ENCODE measurements at places on chromosomes 11 and 22.

DNA sequence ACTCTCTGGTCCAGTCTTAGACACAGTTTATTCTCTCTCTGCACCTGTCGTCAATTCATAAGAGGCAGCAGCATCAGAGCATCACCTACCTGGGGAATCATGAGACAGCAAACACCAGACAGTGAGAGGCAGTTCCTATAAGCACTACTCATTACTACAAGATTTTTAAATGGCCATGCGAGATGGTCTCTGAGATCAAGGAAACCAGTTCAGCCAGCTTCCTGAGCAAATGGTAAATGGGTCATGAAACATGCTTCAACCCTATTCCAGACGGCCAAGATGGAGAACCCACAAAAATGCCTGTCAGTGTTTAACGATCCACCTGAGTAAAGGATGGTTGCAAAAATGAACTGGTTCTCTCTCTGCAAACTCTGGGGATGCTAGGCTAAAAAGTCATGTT, 52.9 kb downstream of the SYTL2 start:
- no peak for DNase-seq

- DNase-seq, result no peak
Observed at GRCh38 chr22:47808886-47809620, 1046.6 kb downstream of the TBC1D22A start.

- no peak for DNase-seq
Observed at GRCh38 chr11:47394050-47394321, 14.4 kb upstream of the SLC39A13 start.

GRCh38 chr11:96151501-96151900, 191.5 kb downstream of the MAML2 start:
- no peak for DNase-seq

GRCh38 chr11:92656783-92657182, 312.7 kb upstream of the MTNR1B start:
- no peak for DNase-seq

DNA sequence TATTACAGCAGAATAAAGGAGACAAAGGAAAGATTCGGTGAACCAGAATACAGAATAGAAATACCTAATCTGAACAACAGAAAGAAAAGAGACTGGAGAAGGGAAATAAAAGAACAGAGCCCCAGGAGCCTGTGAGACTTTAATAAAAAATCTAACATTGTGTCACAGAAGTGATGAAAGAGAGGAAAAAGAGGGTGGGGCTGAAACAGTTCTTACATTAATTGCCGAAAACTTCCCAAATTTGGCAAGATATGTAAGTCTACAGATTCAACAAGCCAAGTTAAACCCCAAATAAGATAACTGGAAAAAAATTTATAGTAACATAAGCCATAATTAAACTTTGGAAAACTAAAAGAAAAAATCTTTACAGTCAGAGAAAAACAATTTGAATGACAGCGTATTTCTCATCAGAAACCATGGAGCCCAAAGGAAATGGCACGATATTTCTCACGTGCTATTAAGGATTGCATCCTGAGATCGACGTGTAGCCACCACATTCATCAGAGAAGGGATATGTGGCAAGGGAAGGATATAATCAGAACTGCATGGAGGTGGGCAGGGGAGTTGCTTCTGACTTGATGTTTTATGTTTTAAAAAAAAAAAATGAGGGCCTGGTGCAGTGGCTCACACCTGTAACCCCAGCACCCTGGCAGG, 73.9 kb downstream of the SGSM3 start:
- DNase-seq, result no peak

DNA sequence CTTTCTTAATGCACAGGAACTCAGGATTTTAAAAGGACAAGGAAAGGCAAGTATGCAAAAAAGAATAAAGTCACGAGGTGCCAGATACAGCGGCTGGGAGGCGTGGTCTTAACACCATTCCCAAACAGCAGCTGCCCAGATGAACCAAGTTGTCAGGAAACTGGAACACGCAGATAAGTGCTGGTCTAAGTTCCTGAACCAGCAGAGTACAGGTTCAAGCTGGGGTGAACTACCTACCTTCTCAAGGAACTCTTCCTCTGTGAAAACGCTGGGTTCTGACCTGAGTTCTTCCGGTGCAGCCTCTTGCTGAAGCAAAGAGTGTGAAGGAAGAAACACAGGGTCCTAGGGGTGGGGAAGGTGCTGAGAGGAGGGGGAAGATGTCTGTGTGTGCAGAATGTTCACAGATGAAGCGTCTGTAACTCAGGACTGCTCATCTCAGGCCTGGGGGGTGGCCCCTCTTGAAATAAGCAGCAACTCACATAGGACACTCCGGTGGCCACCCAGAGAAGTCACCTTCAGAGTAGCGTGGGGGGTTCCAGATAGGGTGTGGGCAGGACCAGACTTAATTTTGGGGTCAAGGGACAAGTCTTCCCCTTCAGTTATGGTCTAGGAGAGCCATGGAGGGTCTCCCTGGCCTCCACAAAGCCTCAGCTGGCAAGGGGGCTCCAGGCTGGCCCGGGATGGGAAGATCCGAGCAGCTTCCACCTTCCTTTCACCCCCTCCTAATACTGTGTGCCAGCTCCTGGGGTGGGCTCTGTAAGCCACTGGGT, 3.2 kb downstream of the TPST2 start:
- no peak for DNase-seq

DNA sequence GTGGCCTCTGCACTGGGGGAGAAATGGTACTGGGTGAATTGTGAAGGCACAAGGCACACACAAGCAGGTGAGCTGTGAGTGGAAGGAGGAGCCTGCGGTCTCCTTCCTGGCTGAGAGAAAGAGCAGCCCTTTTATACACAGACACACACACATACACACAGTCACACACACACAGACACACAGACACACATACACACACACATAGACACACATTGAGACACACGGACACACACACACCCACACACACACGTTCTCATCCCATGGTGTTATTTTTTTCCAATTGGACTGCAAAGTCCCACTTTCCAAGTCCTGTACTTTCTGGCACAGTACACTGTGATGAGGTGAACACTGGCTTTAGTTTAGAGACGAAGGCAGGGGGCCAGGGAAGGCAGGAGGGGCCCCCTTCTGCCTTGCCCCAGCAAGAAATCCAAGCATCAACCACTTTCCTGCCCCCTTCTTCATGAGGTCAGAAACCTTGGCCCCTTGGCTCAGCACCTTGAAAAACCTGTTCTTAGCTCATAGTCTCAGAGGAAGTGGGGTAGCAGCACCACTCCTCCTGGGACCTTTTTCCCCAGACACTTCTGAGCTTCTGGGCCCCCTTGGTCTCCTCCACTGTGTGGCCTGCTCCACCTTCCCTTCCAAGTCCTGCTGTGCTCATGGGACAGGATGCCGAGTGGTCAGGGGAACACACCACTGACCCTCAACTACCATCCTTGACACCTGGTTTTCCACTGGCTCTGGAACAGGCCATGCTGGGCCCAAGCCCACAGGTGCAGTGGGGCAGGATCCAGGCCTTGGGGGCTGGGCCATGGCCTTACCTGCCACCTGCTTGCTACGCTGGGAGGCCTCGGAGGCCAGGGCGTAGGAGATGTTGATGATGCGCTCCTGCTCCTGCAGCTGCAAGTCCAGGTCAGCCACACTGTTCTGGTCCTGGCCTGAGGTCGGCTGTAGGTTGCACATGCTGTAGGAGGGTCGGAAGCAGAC, 43.8 kb downstream of the C11orf58 start:
- DNase-seq, result peak; percentile 42

DNA sequence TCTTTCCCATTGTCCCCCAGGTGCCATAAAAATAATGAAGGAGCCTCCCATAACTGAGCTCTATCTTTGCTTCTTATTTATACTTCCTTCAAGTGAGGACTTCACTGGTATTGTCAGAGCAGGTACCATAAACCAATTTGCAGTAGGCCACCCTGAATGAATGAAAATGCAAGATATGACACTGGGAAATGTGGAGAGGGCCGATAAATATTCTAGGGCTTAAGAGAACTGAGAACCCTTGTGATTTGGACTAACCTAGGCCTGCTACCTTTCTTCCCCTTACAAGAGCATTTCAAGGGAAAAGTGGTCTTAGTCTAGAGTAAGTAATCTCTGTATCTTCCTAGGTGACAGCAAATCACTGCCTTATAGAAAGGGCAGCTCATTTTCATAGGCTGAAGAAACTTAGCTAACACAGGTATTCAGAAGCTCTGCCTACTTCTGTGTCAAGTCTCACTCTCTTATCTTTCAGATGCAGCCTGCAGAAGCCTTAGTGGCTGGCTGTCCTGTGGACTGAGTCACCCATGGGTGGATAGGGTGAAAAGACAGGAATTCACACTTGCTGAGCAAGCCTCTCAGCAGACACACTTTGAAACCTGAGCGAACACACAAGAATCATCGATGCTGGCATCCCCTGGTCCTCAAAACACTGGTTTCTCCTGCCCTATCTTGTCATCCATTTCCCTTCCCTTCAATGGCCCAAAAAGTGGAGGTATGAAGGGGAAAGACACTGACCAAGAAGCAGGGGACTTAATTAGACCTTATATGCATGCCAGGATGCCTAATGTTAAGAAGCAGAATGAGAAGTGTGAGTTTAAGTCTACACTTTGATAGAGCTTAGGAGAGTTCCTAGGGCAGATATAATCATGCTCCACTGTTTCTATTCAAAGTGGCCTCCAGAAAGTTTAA, 15.2 kb downstream of the NRIP3 start:
- DNase-seq, result no peak

- DNase-seq, result no peak
Observed at GRCh38 chr11:109933126-109933525, 160.1 kb upstream of the ZC3H12C start.

GRCh38 chr11:82184966-82185365, 548.7 kb downstream of the FAM181B start:
- no peak for DNase-seq

GRCh38 chr11:43545610-43546009, 134.9 kb upstream of the HSD17B12 start:
- no peak for DNase-seq

DNA sequence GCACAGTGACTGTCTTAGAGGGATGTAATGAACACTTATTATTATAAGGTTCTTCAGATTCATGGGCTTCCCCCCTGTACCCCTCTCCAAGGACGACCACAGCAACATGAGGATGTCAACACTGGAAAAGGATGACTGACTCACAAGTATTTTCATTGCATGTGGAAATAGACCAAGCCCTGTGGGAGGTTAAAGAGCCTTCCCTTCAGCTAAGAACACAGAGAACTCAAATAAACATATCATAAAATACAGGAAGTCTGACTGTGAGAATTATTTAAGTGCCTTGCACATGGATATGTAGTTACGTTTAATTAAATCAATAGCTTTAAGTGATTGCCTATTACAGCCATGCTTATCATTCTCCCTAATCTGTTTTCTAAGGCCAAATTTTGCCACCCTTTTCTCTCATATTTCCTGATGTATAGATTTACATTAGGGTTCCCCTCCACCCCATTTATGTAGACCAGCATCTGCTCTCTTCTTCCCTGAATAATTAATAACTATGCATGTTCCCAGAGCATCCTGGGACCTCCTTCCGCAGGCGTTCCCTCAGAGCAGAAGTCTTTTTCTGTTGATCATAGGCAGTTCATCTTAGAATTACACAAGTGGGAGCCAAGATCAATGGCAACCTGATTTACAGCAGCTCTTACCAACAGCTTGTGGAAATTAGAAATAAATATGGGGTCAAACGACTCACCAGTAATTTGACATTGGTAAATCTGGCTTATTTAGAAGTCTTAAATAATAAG, 226.9 kb downstream of the OPCML start:
- no peak for DNase-seq

DNA sequence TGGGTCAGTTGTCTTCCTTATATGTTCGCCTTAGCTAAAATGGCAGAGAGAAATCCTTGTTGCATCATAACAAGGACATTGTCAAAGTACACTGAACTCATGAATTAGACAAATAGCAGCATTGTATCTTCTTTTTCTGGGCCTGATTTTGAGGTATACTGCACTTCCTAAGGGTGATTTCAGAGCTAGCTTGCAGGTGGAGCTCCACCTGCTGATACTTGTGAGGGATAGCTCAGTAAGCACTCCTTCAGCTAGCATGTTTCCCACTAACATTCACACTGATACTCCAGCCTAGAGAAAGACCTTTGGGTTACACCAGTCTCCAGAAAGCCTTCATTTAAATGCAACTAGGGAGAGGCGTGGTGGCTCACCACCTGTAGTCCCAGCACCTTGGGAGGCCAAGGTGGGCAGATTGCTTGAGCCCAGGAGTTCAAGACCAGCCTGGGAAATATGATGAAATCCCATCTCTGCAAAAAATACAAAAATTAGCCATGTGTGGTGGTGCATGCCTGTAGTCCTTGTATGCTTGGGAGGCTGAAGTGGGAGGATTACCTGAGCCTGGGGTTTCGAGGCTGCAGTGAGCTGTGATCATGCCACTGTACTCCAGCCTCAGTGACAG, 29.8 kb downstream of the JAM3 start:
- no peak for DNase-seq

DNA sequence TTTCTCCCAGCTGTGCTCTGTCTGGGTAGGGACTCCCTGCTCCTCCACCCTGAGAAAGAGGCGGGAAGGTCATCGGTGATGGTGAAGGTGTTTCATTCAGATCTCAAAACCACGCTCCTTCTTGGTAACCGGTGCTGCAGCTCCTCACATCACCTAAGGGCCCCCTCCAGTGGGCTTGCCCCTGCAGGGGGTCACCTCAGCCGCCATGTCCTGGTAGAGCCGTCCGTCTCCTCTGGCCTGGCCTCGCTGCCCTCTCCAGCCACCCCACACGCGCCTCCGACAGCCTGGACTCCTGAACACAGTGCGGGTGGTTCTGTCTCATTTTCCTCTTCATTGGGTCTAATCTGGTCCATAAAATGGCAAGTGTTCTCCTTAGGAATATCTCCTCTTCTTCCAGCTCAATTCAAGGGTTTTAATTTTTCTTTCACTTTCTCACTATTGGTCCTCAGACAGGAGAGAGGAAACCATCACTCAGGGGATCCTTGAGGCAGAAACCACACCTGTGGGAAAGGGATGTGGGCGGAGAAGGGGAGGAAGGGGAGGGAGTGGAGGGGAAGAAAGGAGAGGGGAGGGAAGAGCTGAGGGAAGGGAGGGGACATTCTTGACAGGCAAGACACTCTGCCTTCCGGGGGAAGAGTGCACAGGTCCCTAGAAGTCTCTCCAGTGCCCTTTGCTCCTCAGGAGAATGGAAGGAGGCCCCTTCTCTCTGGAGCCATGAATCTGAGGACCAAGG, 1338.4 kb downstream of the TBC1D22A start:
- no peak for DNase-seq

DNA sequence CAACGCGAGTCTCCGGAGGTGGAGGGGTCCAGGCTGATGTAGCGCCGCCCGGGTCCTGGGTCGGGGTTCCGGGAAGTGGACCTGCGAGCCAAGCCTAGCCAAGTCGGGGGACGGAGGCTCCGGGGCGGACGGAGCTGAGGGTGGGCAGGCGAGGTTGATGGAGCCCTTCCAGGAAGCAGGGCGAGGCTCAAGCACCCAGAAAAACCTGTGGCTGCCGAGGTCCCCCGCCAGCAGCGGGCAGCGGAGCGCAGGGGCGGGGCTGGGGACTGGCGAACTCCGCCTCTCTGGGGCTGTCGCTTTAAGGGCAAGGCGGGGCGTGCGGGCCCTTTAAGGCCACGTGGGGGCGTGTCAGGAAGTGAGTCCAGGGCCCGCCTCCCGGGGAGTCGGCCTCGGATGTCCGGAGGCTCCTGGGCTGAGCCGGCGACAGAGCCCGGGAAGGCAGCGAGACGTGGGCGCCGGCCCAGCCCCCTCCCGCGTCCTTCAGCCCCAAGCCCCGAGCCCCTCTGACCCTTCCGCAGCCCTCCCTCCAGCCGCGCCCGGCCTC, at the start of gene SLC35C1:
Gene SLC35C1 (plus strand): TSS at position 389 of the 544 bp plus-strand sequence. CDS start 653 bp downstream, outside the sequence.
- DNase-seq, result peak; percentile 98

Measured in tongue (tissue), 3 donors.